LHCN-M2 (cell line): ENCODE measurements at places on chromosomes 5 and 9.

GRCh38 chr9:114033397-114034103, 44.5 kb downstream of the AMBP start:
- DNase-seq = no peak

DNA sequence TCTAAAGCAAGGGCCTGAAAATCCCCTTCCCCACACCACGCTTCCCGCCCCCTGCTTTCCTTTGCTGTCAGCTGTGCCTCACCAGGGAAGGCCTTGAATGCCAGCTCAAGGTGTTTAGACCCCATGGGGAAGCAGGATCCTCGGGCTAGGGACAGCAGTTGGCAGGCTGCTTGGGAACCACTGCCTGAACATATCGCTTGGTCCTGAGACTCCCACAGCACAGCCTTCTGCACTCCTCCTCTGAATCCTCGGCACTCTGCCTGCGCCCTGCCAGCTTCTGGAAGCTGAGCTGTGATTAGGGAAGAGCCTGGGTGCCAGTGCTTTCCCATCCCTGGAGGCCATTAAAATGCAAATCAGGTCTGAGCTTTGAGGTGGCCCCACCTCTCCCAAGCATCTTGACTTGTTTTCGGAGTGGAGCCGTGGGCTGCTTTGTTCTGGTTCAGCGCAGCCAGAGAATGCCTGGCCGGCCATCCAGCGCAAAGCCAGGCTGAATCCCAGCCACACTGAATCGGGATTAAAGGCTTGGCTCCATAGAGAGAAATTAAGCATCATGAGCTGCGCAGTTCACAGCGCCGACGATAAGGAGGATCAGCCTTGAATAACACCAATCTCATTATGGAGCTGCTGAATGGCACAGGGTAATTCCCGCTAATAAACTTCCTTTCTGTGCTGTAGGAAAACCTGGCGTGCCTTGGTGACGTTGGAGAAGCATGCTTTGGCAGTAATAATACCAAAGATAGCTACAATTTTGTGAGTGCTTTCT, 40.0 kb downstream of the AMBP start:
- no peak for DNase-seq

DNA sequence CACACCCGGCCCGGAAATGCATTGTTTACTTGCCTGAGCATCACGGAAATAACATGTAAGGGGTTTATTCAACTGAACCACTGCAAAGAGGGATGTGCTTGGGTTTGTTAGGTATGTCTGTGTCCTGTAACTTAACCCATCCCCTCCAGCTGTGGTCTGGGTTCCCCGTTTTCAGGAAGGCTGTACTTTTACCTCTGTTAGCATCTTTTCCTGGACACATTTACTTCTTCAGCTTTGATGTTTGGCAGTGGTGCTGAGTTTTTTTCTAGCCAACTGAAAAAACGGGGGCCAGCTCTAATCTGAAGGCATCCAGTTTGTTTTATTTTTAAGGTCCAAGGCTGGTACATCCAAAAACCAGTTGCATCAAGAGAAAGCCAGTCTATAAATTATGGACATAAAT, 561.8 kb downstream of the BNC2 start:
- DNase-seq = no peak

DNA sequence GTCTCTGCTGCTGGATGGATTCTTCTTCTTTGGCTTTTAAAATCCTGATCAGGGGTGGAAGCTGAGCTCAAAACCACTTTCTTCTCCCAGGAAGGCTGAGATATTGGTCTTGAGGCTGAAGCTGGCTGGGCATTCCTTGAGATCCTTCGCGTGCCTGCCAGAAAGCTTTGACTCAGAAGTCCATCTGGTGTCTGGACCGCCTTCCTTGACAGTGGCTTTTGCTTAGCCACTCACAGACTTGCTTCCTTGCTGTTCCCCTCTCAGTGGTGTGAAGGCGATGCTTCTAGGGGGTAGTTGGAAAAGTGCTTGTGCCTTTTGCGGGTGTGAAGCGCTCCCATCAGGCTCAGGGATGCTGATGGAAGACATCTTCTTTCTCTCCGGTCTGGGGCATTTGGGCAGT, 45.9 kb downstream of the RGS3 start:
- DNase-seq = peak; percentile 37

DNA sequence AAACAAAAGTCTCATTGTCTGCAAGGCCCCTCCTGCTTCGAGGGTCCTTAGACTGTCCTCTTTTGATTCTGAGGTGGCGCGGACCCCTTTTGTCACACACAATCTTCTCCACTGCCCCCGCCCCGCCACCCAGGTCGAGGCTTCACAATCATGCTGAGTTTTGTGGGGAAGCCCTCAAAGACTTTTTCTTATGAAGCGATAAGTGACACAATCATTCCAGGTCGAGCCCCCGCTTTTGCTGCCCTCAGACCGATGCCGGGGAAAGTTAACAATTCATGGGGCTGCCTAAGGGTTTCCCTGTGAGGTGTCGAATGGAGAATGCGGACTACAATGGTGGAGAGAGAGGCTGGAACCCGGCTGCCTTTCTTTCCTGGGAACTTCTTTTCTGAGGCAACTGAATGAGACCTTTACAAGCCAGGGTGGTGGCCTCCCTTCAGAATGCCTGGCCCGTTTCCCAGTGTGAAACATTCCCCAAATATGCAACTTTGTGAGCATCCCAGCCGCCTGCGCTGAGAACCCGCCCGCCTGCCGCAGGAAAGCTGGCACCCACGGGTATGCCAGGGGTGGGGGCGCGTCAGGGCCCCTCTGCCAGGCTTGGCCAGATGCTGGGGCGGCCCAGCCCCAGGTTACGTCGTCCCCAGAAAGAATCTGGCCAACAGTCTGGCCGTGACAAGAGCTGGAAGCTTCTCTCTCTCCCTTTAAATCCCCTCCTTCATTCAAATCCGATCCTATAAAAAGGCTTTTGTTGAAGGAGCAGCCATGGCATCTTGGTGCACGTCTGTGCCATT, 71.9 kb downstream of the MAP1B start:
- peak; percentile 93 for DNase-seq

GRCh38 chr9:13805546-13805945, 508.4 kb downstream of the NFIB start:
- no peak for DNase-seq
